ENCODE measurements at places on chromosomes 6 and 20.

DNA sequence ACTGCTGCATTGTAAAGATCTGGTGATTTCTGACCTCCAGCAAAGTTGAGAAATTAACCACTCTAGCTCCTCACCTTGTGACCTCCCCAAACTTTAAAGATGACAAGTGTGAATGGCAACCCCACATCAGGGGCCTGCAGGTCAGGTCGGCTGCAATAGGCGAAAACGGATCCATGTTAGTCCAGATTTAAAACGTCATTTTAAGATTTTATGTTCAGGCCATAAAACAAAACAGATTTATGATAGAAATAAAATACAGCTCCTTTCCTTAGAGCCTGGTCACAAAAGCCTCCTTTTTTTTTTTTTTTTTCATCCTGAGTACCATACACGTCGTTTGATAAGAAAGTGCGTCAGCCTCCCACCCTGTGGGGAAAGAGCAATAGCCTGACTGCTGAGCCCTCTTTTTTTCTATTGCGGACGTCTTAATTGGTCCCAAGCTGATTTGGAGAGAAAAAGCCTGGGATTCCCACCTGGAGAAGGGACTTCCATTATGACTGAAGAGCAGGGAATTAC is 519.2 kb upstream of the NOX3 start:
- no peak for DNase-seq

DNA sequence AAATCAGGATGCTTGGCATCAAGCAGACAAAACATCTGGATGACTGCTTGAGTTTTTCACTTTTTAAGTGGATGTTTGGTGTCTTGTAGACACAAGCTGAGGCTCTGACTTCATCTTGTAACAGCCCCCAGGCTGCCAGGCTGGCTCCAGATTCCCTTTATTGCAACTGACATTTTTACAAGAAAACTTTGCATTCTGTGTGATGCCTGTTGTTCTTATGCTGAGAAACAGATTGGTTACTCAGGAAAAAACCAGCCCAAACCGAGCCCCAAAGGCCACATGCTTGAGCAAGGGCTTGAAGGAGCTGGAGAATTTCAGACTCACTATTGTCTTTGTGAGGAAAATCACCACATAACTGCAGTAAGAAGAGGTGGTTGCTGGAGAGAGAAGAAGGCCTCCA is 98.4 kb upstream of the PREP start:
- no peak for DNase-seq

GRCh38 chr6:37050045-37050853 is 44.8 kb downstream of the FGD2 start:
- no peak for DNase-seq

- no peak for DNase-seq
These were observed 66.6 kb downstream of the SMLR1 start for GRCh38 chr6:130893766-130894165.

GRCh38 chr6:139547122-139547776 is 172.8 kb upstream of the CITED2 start:
- DNase-seq: no peak

DNA sequence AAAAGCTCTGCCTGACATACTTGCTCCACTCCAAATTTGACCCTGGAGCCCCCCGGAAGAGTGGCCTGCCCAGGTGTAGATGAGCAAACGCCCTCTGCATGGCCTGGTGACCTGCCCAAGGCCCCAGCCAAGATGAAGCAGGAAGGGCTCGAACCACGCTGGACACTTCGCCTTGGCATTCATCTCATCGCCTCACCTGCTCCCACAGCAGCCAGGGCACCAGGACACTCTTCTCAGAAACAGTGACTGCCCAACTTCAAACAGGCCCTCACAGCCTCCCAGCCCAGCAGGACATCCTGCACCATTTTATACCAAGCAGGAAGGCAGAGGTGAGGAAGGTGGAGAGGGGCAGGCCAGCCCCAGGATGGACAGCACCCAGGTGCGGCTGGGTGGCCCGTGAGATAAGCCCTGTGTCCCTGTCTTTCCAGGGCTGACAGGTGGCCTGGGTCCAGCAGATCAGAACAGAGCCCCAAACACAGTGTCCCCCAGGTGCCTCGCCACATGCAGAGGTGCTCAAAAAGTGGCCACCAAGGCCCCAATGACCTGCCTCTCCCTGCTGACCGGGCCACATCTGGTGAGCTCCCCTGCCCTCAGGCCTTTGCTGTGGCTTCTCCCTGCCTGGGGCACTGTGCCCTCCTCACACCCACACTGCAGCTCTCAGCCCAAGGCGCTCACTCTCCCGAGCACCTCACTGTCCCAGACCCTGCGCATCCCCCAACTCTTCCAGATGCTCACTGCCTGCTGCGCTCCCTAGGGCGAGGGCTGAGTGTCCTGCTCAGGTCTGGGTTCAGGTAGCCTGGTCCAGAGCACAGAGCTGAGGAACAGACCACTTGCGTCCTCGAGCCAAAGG is 7.2 kb downstream of the ACSS1 start:
- DNase-seq: no peak

- DNase-seq: no peak
These were observed 60.0 kb upstream of the EZR start for GRCh38 chr6:158879180-158879579.

DNA sequence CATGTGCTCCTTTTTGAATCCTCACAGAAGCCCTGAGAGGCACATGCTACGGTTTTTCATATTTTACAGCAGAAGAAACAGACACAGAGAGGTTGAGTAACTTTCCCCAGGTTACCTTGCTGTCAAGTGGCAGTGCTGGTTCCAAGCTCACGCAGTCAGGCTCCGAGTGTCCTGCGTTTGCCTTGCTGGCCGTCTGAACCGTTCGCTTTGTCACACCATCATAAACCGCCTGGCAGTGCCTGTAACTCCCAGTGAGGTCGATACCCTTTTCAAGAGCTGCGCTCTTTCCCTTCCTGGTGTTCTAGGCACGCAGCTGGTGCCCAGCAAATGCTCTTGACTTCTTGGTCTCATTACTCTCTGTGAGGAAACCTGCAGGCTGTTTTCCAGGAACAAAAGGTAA is 31.3 kb upstream of the KCNG1 start:
- no peak for DNase-seq

GRCh38 chr20:39504710-39505094 is 542.6 kb downstream of the DHX35 start:
- no peak for DNase-seq

GRCh38 chr6:56280126-56280525 is 32.7 kb upstream of the COL21A1 start:
- no peak for DNase-seq

DNA sequence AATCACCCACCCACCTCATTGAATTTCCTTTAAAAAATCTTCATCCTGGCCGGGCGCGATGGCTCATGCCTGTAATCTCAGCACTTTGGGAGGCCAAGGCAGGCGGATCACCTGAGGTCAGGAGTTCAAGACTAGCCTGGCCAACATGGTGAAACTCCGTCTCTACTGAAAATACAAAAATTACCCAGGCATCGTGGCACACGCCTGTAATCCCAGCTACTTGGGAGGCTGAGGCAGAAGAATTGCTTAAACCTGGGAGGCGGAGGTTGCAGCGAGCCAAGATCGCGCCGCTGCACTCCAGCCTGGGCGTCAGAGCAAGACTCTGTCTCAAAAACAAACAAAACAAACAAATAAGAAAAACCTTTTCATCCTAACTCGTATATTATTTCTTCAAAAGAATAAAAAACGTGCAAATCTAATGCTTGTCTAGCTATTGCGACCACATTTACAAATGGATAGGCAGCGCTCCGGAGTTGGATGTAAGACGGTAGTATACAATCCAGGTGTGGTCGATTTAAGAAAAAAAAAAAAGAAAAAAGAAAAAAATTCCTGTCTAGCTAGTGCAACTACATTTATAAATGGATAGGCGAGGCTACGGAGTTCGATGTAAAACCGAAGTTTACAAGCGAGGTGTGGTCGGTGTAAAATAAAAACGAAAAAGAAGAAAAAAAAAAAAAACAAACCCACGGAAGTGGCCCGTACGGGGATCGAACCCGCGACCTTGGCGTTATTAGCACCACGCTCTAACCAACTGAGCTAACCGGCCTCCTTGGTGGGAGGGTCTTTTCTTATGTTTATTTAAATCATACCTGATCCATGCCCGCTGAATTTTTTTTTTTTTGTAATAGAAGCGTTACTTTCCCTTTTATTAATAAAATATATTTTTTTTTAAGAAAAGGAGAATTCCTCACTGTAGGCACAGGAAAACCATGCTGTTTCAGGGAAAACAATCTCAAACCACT is 70.7 kb upstream of the PRSS16 start:
- DNase-seq: no peak

- no peak for DNase-seq
These were observed 2.2 kb downstream of the HSPA1B start for GRCh38 chr6:31829633-31830283.

DNA sequence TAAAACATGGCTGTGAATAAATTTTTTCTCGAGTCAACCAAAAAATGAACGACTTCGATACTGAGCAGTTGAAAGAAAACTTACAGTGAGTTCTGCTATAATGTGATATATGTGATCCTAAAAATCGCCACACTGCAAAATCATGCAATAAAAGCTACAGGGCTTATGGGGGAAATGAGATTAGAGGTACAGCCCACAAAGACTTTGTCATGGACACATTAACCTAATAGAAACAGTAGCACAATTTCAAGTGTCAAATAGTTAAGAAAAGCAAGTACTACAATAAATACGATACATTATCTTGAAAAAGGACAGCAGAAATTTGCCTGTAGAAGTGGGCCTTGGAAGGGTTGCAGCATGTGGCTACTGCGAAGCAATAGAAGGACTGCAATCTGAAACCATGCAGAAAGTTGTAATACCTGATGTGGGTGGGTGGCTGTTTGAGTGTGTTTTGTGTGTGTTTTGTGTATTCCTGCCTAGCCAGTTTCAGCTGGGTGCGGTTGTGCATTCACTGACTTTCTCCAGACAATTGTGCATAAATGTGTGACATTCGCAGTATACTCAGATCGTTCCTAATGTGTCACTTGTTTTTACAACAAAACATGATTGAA is 79.1 kb downstream of the RPP40 start:
- no peak for DNase-seq

DNA sequence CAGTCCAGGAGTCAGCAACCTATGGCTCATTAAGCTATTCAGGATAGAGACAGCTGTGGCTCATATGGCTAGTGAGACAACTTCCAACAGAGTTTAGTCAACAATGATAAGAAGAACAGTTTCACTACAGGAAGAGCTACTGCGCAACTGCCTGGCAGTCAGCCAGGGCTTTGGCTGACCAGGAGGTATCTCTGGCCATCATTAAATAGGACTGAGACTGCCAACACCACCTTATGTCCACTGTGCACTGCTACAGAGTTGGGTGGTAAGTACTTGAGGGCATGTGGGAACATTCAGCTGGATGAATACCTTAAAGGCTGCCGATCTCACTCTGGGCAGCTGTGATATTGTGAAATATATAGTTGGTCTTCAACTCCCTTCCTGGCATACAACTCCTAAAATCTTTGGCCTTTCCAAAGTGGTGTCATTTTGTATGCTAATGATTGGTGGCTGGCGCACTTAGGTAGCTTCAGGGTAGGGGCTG is 52.2 kb upstream of the FAM83C start:
- no peak for DNase-seq

GRCh38 chr6:100879317-100879716 is 1.8 kb downstream of the ASCC3 start:
- DNase-seq: no peak

- no peak for DNase-seq
These were observed 22.7 kb upstream of the SCRT2 start for GRCh38 chr20:698276-698675.

GRCh38 chr6:109460161-109460829 is 4.7 kb upstream of the MICAL1 start:
- DNase-seq: no peak

GRCh38 chr6:155275808-155276480 is 12.1 kb downstream of the CLDN20 start:
- no peak for DNase-seq

GRCh38 chr6:27518881-27519795 is 46.2 kb upstream of the ZNF184 start:
- DNase-seq: no peak

- DNase-seq: no peak
These were observed 259.6 kb upstream of the EPHA7 start for GRCh38 chr6:93678841-93679454.

GRCh38 chr20:54535033-54535432 is 59.6 kb downstream of the DOK5 start:
- no peak for DNase-seq

DNA sequence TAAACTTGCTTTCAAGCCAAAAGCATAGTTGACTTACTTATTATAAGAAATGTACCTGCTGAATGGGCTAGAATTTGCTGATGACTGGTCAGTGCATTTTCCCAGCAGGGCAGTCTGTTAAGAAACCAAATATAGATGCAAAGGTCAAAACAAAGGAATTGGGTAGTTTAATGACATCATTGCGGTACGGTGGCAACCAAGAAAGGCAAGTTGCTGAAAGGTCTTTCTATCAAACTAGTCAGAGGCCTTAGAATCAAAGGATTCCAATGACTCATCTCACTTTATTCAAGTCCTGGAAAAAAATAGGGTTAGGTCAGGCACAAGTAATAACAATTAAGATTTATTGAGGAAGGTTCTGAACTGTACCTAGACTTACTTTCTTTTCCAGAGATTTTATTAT is 76.4 kb downstream of the KIZ start:
- no peak for DNase-seq

GRCh38 chr6:33699739-33700138 is 11.8 kb downstream of the UQCC2 start:
- no peak for DNase-seq

DNA sequence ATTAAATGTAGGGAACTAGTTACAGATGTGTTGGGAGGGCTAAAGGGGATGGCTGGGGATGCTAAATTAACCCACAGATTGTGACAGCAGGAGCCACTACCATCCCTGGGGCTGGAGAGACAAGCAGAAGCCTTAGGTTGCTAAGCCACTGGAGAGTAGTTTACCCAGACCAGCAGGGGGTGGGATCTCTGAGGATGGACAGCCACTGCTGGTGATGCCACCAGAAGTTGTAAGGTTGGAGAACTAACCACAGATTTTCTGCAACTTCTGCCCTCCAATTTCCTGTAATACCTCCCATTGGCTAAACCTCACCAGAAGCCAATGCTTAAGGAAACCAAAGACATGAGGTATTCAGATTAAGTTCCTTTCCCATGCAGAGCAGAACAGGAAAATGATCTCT is 139.6 kb upstream of the NOX3 start:
- no peak for DNase-seq

- DNase-seq: no peak
These were observed 152.3 kb downstream of the ZFAND3 start for GRCh38 chr6:37971711-37972390.

GRCh38 chr20:54160065-54161007 is 13.4 kb downstream of the CYP24A1 start:
- no peak for DNase-seq

- no peak for DNase-seq
These were observed 266.6 kb upstream of the BTBD3 start for GRCh38 chr20:11651138-11651537.

GRCh38 chr6:79733388-79733787 is 102.3 kb downstream of the SH3BGRL2 start:
- DNase-seq: no peak

- DNase-seq: no peak
These were observed 30.3 kb upstream of the ZBTB22 start for GRCh38 chr6:33347816-33348215.
